Right forelimb (tissue), 1 donor: ENCODE measurements at places on chromosomes 2 and 18.

DNA sequence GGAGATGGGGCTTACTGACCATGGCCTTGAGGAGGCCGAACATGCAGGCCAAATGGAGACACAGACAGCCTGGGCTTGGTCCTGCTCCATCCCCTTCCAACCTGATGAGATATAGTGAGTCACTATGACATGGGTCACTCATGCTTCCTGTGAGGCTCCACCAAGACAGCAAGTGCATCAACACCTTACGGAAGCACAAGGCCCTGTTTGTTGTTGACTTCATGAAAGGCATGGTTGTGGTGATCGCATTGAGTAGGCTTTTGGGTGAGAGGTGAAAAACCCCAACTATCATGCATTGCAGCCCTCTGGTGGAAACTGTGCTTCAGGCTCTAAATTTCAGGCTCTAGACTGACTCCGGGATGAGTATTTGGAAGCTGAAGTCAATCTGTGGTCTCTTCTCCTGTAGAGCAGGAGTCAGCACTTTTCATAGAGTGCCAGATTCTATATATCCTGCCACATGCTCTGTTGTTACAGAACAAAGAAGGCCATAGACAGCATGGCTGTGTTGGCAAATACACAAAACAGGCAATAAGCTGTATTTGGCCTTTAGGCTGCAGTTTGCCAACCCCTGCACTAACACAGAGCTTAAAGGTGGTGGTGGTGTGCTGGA, 10.1 kb downstream of the IL37 start:
- DNase-seq, result no peak

- DNase-seq, result no peak
These were observed 33.6 kb downstream of the TWIST2 start for GRCh38 chr2:238881353-238882081.

- DNase-seq, result peak; percentile 86
These were observed 681 bp upstream of the ROCK2 start for GRCh38 chr2:11344956-11345677.

GRCh38 chr2:104856086-104856972, 2.4 kb downstream of the POU3F3 start:
- DNase-seq, result peak; percentile 53

- DNase-seq, result no peak
These were observed 2.5 kb upstream of the CNDP2 start for GRCh38 chr18:74493689-74494088.

DNA sequence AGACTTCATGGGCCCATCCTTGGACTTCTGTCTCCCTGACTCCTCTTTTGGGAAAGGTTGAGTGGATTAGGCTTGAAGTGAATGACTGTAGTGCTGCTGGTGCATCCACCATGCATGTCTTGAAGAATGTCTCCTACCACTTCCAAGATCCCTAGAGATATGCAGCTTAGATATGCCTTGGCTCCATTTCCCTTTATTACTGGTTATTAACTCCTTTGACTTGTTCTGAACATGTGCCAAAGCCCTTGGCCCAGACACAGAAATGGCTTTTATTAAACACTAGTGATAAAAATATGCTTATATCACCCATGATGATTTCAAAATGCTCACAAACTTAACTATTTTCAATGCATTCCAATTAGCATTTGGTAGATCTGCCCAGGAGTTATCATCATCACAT, 90.0 kb upstream of the SLC14A2 start:
- no peak for DNase-seq

GRCh38 chr2:99597616-99598015, 107.8 kb upstream of the REV1 start:
- no peak for DNase-seq

GRCh38 chr2:19790291-19790690, 111.5 kb downstream of the TTC32 start:
- no peak for DNase-seq

- no peak for DNase-seq
These were observed 153.0 kb downstream of the KLHL29 start for GRCh38 chr2:23537991-23538390.

- no peak for DNase-seq
These were observed 144.3 kb downstream of the MYO3B start for GRCh38 chr2:170322140-170322766.

- no peak for DNase-seq
These were observed 47.2 kb downstream of the VIL1 start for GRCh38 chr2:218465987-218466633.

- peak; percentile 73 for DNase-seq
These were observed 211.8 kb downstream of the SLC8A1 start for GRCh38 chr2:40240070-40240469.

DNA sequence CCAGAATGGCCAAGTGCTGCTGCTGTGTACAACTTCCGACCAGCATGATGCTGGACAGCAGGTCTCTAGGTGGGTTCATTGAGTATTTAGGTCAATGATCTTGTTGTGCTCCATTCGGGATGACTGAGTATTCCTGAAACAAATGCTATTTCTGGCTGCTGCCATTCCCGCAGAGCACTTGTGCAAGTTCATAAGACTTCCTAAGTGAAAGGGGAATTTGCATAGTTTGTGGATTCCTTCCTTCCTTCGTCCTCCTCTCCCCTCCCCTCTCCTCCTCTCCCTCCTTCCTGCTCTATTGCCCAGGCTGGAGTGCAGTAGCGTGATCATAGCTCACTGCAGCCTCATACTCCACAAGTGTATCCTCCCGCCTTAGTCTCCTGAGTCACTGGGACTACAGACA, 40.4 kb downstream of the LDLRAD4 start:
- no peak for DNase-seq

DNA sequence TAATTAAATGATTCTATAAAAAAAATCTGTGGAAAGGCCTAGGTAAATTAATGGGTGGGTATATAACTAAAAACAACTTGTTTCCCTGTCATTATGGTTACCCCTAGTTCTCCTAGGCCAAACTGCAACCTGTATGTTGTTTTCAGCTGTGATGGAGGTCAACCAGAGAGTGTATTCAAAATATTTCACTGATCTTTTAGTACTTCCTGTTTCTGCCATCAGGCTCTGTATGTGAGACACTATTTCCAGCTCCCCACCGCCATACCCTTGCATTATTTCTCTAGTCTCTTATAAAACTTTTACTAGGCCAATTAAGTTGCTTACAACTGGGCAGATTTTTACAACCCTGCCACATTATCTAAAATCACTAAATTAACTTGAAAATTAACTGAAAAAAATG, 21.0 kb upstream of the CDKL4 start:
- no peak for DNase-seq

- DNase-seq, result no peak
These were observed 167.4 kb downstream of the C1D start for GRCh38 chr2:67895227-67895941.

GRCh38 chr18:38545071-38545470, 979.5 kb upstream of the CELF4 start:
- DNase-seq, result no peak

DNA sequence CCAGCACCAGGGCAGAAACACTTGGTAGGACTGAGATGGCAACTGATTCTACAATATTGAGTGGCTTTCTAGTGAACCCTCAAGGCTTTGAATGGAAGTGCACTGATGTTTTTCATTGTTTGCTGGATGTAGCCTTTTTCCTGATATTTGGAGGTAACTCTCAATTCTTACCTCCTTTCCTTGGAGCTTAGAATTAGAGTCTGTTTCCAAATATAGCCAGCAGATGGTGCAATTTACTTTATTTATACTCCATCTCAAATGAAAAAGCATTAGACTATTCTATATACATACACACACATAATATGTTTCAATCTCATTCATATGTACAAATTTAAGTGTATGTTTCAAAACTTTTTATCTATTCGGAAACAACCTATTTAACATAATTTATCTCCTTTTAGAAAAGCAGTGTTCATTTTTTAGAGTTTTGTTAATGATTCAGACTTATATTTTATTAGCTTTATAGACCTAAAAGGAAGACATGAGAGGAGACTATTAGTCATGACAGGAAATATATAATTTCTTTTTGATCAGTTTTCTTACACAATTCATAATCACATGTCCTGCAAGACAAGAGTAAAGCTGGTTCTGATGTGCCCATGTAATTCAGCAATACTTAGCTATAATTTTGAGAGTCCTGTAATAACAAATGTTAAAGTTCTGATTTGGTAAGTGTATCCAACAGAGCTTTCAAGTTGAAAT, 124.8 kb downstream of the NUP35 start:
- DNase-seq, result no peak

- no peak for DNase-seq
These were observed 139.6 kb downstream of the SH3BP4 start for GRCh38 chr2:235091421-235091820.

DNA sequence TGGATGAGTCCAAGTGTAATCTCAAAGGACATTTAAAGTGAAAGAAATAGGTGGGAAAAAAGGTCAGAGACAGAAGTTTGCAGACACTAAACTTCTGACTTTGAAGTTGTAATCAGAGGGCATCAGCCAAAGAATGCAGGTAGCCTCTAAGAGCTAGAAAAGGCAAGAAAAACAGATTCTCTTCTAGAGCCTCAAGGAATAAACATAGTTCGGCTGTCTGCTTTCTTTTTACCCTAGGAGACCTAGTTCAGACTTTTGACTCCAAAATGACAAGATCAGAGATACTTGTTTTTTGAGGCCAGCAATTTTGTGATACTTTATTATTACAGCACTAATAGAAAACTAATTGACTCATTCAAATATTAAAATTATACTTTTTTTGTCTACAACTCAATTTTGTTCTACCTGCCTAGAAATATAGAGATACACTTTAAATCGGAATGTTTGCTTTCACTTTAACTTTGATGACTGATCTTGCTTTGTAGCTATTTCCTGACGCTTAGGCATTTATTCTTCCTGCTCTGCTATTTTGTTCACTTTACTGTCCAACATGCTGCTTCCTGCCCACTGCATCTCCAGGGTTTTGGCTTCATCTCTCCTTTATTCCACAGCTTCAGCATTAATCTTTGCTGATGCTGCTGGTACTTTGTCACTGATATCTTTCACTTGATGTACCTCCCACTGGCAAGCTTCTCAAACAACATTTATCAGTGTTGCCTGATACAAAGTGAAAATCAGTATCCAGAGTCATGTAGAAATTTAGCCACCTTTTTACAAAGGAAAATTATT, 272.5 kb downstream of the DSEL start:
- DNase-seq, result no peak

- DNase-seq, result no peak
These were observed 38.3 kb upstream of the WIPF1 start for GRCh38 chr2:174635776-174636404.

DNA sequence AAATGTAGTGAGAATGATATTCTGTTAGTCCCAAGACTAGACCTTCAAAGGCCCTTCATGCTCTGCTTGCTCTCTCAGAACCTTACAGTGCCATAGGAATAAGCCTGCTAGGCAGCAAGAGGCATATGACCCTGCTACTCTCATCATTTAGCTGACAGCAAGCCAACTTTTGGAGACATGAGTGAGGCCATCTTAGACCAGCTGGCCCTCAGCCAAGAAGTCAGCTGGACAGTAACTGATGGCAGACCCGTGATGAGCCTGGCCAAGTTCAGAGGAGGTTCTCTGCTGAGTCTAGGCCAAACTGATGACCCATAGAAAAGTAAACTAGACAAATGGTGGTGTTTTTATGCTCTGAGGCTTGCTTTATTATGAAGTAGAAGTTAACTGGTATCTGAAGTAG, 82.6 kb downstream of the C18orf54 start:
- DNase-seq, result no peak

GRCh38 chr2:85470850-85471800, 52.6 kb downstream of the SH2D6 start:
- DNase-seq, result no peak

GRCh38 chr2:82968358-82968757, 1490.7 kb downstream of the SUCLG1 start:
- DNase-seq, result no peak

DNA sequence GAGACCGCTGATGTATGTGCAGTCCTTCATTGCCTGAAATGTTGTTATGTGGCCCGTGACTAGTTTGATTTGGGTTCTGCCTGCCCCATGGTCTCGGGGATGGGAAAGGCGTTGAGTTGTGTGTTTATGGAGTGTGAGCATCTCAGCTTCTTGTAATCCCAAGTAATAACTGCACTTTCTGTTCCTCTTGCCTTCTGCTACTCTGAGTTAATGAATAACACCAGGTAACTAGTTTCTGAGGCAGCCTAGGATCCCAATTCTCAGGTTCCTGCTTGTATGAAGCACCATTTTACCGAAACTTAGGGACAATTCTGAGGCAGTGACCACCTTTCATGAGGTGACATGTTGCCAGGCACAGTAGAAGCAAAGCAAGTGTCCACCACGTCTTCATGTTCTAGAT, 170.0 kb downstream of the ALK start:
- no peak for DNase-seq

GRCh38 chr2:170972296-170973224, 43.5 kb downstream of the GORASP2 start:
- DNase-seq, result no peak

GRCh38 chr2:96144481-96145035, 682 bp downstream of the DUSP2 start:
- peak; percentile 68 for DNase-seq

GRCh38 chr2:112713926-112714325, 6.9 kb upstream of the NT5DC4 start:
- no peak for DNase-seq

- DNase-seq, result peak; percentile 73
These were observed 7.8 kb upstream of the ARMC9 start for GRCh38 chr2:231190531-231191197.

DNA sequence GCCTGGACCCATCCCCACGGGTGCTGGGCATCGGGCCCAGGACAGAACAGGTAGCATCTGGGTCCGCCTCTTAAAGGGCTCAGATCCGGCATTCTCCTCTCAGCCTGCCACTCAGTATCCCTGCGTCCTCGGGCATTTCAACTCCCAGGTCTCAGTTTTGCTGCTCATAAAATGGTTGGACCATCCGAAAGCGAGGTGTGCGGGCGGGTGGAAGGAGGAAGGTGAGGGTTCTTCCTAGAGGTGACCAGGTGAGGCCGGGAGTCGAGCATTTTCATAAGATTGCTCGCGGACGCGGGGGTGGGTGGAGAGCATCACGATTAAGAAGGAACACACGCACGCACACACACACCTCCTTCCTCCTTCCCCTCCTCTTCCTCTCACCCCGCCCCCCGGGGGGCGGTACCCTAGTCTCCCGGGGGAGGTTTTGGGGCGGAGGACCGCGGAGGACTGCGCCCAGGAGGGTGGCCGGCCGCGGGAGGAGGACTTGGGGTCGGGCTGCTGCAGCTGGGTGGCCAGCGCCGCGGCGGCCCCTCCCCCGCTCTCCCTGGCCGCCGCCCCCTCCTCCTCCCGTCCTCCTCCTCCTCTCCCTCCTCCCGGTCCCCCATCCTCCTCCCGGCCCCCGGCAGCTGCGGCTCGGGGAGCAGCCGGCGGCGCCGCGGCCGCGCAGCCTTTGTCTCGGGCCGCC, 97.9 kb upstream of the GPR45 start:
- peak; percentile 54 for DNase-seq

GRCh38 chr18:12803069-12803936, 80.7 kb downstream of the PTPN2 start:
- no peak for DNase-seq

GRCh38 chr2:105746177-105747080, 1.7 kb downstream of the NCK2 start:
- DNase-seq, result peak; percentile 48

DNA sequence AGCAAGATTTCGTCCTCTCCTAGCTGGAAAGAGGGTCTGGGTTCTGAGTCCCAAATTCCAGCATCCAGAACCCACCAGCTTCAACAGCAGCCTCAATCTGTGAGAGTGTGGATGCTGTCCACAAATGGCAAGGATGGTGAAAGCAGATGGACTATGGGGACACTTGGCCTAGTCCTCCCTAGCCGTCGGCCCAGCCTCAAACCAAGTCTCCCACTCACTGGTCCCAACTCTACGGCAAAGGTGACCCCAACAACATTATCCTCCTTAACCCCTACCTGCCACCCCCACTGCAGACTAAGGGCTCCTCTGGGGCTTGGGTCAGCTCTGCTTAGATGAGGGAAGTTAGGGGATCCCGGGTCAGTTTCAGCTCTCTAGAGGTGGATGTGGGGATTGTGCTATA, 57.3 kb downstream of the TNS1 start:
- no peak for DNase-seq
